ENCODE measurements at places on chromosomes 5 and 9.
A peak's percentile ranks its signal among the peaks of the same experiment; 100 is the strongest.

- DNase-seq = no peak
These were observed 968.6 kb downstream of the TLE4 start for GRCh38 chr9:80540387-80540786.

DNA sequence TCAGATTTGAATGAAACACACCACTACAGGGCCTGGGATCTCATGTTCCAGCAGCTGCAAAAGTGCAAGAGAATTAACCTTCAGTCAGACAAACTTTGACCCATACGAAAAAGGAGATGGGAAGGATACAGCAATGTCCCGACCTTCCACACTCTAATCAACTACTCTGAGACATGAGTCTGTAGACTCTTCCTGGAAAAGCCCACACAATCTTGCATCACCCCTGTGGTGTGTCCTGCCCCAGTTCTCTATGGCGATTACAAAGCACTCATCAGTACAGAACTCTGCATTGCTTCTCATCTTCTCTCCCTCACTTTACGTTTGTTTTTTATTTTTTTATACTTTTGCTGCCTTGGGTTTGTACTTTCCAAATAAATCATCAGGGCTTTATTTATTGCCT, 241.0 kb upstream of the KIF2A start:
- DNase-seq = no peak

DNA sequence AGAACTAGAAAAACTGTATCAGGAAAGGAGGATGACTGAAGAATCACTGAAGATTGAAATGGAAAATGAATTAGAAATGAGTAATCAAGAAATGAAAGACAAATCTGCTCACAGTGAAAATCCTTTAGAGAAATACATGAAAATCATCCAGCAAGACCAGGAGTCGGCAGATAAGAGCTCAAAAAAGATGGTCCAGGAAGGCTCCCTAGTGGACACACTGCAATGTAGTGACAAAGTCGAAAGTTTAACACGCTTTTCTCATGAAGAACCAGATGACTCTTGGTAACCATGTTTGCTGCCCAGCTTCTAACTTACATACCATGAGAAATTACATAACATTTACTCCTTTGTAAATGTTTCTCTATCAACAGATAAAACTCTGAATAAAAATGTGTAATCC, 37.1 kb downstream of the CPLANE1 start:
- no peak for DNase-seq

- DNase-seq = peak; percentile 13
These were observed 77.0 kb upstream of the ZSWIM6 start for GRCh38 chr5:61254969-61255555.

All from NCI-H1048 (cell line).